Uterus (tissue), 4 donors: ENCODE measurements at places on chromosomes 1 and 21. TPM values are rescaled to one million over a fixed set of nuclear protein-coding genes. Genes with fewer than 3 reads are reported as not detected.

The KCNN3 gene
- total RNA-seq = 35.5 TPM

The ADAMTS5 gene
- 64.1 TPM for total RNA-seq

The AKNAD1 gene
- total RNA-seq = not detected

The KRTAP19-3 gene
- not detected for total RNA-seq

The OR2T33 gene
- total RNA-seq = not detected

DNA sequence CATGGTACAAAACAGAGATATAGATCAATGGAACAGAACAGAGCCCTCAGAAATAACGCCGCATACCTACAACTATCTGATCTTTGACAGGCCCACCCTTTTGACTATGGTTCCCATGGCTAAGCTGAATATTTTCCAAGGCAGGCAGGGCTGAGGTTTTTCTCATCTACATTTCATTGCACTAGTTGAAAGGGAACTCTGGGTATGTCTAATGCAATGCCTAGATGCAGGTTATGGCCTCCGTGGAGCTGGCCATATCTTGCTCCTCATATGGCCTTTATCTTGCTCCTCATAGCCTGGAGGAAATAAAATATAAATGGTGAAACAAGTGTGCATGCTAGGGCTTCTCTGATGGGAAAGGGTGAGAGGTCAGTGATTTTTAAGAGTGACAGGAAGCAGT lies 10.6 kb downstream of the SPRR5 start:
- H3K4me1 ChIP-seq = no peaks in the 10 kb centered on the region
- H3K27ac ChIP-seq = no peak overlapping the region
- H3K27me3 ChIP-seq = no peaks in the 10 kb centered on the region
- H3K36me3 ChIP-seq = no peaks in the 10 kb centered on the region

DNA sequence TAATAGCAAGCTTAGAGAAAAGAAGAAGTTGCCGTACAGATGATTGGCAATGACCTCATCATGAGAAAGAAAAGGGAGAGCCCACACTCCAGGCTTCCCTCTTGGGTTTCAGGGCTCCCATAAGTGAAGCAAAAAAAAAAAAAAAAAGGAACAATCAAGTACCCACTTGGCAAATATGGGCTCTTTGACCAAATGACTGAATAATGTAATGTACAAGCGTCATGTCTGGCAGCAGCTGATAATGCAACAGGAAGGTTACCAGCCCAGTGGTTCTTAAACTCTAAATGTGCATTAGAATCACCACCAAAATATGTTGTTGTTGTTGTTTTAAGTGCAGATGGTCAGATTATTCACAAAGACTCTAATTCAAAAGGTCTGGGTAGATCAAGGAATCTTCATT lies 13.5 kb downstream of the TNFSF4 start:
- DNase-seq = no peak
- no peaks in the 10 kb centered on the region for H3K27me3 ChIP-seq
- no peak overlapping the region for H3K27ac ChIP-seq

DNA sequence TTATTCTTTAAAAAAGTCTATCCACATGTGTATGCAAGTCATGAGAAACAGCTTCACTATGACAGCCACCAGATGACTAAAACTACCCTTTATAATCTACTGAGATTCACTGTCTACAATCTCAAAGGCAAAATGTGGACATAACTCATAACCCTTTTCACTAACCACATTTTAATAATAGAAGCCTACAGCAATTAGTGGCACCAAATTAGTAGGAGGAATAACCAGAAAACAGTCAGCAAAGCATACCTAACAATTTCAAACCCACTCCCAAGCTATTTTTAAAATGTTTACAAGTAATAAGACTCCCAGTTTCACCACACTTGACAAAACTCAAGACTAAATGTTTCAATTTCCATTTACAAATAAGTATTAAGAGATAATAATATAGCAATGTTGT lies 442.9 kb downstream of the PTPRC start:
- no peaks in the 10 kb centered on the region for H3K27me3 ChIP-seq
- H3K36me3 ChIP-seq = no peaks in the 10 kb centered on the region
- H3K27ac ChIP-seq = no peak overlapping the region
- no peak overlapping the region for H3K4me3 ChIP-seq

DNA sequence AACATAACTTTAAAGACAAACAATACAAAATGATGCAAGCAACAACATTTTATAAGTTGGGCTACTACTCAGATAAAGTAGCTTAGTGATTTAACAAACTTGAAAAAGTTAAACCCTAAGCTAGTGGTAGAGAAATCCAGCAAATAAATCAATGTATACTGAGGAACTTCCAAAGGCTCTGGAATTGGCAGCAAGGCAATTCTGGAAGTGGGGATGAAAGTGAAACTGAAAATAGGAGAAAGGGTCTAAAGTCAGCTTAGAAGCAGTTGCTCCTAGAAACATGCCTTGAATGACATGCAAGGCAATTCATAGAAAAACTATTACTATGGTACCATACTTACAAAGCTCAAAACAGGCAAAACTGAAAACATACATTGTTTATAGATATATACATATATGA lies 90.0 kb upstream of the CAMK1G start:
- no peaks in the 10 kb centered on the region for H3K27me3 ChIP-seq
- H3K27ac ChIP-seq = no peak overlapping the region
- H3K4me1 ChIP-seq = no peaks in the 10 kb centered on the region
- DNase-seq = no peak

DNA sequence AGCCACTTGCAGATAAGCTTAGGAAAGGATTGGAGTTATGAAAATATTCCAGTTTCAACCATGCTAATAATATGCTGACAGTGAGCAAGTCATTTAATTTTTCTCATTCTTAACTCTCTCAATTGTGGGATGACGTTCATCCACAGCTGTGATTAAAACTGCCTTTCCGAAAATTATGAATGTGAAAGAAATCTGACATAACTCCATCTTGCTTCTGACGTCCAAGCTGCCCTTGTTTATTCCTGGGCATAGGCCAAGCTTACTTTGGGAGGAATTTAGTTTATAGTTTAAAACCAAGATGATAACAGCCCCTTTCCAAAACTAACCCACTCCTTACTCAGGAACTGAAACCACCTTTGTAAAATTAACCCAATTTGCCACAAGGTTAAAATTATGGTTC lies 11.0 kb upstream of the RGS18 start:
- peaks cover 1% of the 10 kb centered on the region for H3K36me3 ChIP-seq
- H3K4me1 ChIP-seq = no peaks in the 10 kb centered on the region
- H3K4me3 ChIP-seq = no peak overlapping the region
- H3K27me3 ChIP-seq = no peaks in the 10 kb centered on the region

GRCh38 chr1:118136187-118136941 lies 48.7 kb downstream of the SPAG17 start:
- no peak for DNase-seq
- H3K4me3 ChIP-seq = no peak overlapping the region
- H3K36me3 ChIP-seq = no peaks in the 10 kb centered on the region

- H3K36me3 ChIP-seq = no peaks in the 10 kb centered on the region
- H3K27ac ChIP-seq = no peak overlapping the region
- H3K4me3 ChIP-seq = no peak overlapping the region
- no peak for DNase-seq
- peaks cover 3% of the 10 kb centered on the region for H3K4me1 ChIP-seq
These were observed 7.0 kb upstream of the KISS1 start for GRCh38 chr1:204203206-204203767.

DNA sequence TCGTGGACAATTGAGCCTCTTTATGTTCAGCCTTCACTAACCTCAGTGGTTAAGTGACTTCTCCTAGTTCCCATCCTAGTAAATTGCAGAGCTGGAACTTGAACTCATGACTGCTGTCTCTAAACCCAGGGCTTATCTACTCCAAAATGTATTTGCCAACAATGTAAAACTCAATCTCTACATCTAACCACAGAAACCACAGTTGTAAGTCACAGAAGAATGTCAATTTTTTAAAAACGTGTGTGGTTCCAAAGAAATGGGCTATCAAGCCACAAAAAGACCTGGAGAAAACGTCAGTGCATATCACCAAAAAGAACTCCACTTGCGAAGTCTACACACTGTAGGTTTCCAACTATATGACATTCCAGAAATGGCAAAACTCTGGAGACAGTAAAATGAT lies 172.6 kb upstream of the HMCN1 start:
- no peaks in the 10 kb centered on the region for H3K36me3 ChIP-seq
- H3K4me1 ChIP-seq = no peaks in the 10 kb centered on the region
- no peak for DNase-seq

DNA sequence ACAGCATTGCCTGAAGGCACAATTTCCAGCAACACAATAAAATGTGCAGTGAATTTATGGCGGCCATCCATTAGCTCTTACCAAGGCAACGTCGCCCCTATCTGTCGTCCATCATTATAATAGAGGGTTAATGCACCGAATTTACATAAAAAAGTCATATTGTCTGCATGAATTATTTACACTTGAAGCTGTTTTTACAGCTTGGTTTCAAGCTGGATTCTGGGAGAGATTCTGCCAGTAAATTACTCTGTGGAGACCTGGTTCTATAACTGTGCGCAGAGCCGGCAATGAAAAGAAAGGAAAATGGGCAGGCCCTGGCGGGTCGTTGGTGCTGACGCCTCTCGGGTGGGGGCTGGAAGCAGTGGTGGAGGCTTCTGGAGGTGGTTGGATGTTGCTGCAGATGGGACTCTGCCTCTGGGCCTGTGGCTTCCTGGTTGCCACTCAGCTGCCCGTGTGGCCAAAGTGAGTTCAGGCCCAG lies 48.9 kb upstream of the POU3F1 start:
- no peak for DNase-seq
- no peak overlapping the region for H3K4me3 ChIP-seq
- H3K4me1 ChIP-seq = no peaks in the 10 kb centered on the region
- H3K36me3 ChIP-seq = no peaks in the 10 kb centered on the region

- H3K27me3 ChIP-seq = no peaks in the 10 kb centered on the region
- no peaks in the 10 kb centered on the region for H3K36me3 ChIP-seq
- no peak overlapping the region for H3K27ac ChIP-seq
- no peak for DNase-seq
- H3K4me3 ChIP-seq = no peak overlapping the region
These were observed 28.7 kb downstream of the RUNX1 start for GRCh38 chr21:35020436-35020835.

DNA sequence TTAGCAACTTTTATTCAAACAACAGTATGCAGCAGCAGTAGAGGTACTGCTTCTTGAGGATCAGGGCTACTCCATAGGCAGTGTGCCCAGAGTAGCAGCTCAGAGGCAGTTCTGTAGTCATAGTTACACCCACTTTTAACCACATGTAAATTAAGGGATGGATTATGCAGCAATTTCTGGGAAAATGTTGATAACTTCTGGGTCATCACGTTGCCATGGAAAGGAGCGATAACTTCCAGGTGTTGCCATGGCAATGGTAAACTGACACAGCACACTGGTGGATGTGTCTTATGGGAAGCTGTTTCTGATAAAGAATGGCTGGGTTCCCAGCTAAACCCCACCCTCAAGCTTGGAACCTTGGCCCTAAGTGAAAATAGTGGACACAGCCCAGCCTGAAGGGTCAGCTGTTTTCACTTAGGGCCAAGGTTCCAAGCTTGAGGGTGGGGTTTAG lies 29.0 kb upstream of the PLA2G2A start:
- H3K36me3 ChIP-seq = no peaks in the 10 kb centered on the region
- peak; percentile 20 for DNase-seq
- no peaks in the 10 kb centered on the region for H3K4me1 ChIP-seq
- no peaks in the 10 kb centered on the region for H3K27me3 ChIP-seq
- H3K4me3 ChIP-seq = no peak overlapping the region
- H3K27ac ChIP-seq = no peak overlapping the region

GRCh38 chr1:63752176-63752575 lies 21.6 kb upstream of the ROR1 start:
- no peak for DNase-seq
- H3K36me3 ChIP-seq = no peaks in the 10 kb centered on the region
- no peaks in the 10 kb centered on the region for H3K4me1 ChIP-seq

DNA sequence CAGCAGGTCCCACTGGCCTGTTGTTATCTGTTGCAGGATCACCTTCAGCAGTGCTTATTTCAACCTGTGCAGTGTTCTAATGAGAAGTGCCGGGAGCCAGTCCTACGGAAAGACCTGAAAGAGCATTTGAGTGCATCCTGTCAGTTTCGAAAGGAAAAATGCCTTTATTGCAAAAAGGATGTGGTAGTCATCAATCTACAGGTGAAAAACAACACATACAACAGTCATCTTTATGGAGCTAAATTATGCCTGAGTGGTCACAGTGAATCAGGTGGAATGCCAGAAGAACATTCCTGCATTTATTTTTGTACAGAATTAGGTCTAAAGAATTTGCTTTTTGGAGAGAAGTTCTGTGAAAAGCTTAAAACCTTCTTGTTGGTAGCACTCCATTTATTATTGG lies 33.2 kb downstream of the TRAF5 start:
- no peaks in the 10 kb centered on the region for H3K4me1 ChIP-seq
- H3K36me3 ChIP-seq = no peaks in the 10 kb centered on the region
- H3K27me3 ChIP-seq = no peaks in the 10 kb centered on the region
- H3K27ac ChIP-seq = no peak overlapping the region
- no peak overlapping the region for H3K4me3 ChIP-seq

GRCh38 chr1:34918977-34919561 lies 10.4 kb downstream of the DLGAP3 start:
- no peak overlapping the region for H3K4me3 ChIP-seq
- H3K4me1 ChIP-seq = no peaks in the 10 kb centered on the region
- no peak overlapping the region for H3K27ac ChIP-seq
- no peaks in the 10 kb centered on the region for H3K27me3 ChIP-seq

- no peaks in the 10 kb centered on the region for H3K27me3 ChIP-seq
- H3K4me1 ChIP-seq = no peaks in the 10 kb centered on the region
- no peak overlapping the region for H3K27ac ChIP-seq
These were observed 127.4 kb upstream of the DEPDC1 start for GRCh38 chr1:68624233-68624632.

DNA sequence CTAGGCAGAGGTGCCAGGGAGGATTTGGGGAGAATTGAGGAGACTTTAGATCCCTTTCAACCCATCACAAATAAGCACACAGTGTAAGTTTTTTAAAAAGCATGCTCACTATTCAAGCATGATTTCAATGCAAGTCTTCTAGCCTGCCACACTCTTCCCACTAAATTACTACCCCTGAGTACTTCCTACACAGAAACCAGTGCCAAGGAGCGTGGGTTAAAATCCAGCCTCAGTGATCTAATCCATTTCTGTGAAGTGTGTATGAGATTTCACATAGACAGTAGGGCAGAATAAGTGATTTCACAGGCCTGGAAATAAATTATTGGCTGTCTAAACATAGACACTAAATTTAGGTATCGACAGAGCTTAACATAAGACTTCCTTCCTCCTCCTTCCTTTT lies 142.9 kb upstream of the ATP1B1 start:
- no peak overlapping the region for H3K27ac ChIP-seq
- no peak overlapping the region for H3K4me3 ChIP-seq
- no peaks in the 10 kb centered on the region for H3K27me3 ChIP-seq
- DNase-seq = no peak
- no peaks in the 10 kb centered on the region for H3K4me1 ChIP-seq
- H3K36me3 ChIP-seq = no peaks in the 10 kb centered on the region
